Activated CD8-positive, alpha-beta T cell treated with anti-CD3 and anti-CD28 coated beads for 36 hours (primary cell): ENCODE measurements at places on chromosomes 4 and X.

DNA sequence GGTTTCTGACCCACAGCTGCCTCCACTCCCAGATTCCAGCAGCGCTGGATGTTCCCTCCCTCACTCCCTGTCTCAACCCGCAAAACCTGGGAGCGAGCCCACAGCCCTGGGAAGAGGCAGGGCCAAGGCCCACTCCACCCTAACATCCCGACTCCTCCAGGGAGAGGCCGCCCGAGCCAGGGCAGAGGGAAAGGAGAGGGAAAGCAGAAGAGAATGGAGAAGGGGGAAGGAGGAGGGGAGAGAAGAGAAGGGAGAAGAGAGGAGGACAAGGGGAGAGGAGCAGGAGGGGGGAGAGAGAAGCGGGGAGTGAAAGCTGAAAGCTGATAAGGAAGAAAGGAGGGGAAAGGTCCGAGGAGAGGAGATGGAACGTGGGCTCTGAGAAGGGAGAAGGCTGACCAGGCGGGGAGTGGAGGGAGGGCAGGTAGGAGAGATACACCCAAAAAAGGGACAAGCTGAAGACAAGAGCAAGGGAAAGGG lies 120.2 kb upstream of the PJA1 start:
- no peak for DNase-seq

- DNase-seq: no peak
These were observed 516 bp upstream of the COX18 start for GRCh38 chr4:73070074-73070390.

GRCh38 chr4:18294846-18295245 lies 273.3 kb upstream of the LCORL start:
- DNase-seq: no peak

GRCh38 chr4:101711590-101712260 lies 78.8 kb upstream of the BANK1 start:
- DNase-seq: no peak
